Thoracic aorta (tissue), 2 donors: ENCODE measurements at places on chromosomes 4 and X.

- no peak for DNase-seq
These were observed 83.5 kb upstream of the SPIN4 start for GRCh38 chrX:63434665-63435064.

DNA sequence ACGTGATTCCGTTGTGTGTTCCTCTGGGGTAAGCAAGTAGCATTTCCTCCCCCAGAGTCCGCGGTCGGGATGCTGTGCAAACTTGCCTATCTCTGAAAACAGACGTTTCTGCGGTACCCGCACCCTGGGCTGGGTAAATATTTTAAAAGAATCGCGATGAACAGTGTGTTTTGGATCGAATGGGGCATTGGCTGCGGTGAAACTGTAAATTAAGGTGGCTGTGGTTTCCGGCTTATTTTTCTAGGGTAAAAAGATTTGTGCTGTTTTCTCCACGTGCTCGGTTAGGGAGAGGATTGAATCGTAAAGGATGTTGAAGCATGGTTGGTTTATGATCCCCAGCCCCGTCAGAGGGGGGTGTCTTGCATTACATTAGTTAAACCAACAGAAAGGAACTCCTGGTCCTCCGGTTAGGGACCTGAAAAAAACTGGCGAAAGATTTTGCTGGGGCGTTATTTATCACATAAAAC lies 1.2 kb downstream of the HHIP start:
- no peak for DNase-seq

DNA sequence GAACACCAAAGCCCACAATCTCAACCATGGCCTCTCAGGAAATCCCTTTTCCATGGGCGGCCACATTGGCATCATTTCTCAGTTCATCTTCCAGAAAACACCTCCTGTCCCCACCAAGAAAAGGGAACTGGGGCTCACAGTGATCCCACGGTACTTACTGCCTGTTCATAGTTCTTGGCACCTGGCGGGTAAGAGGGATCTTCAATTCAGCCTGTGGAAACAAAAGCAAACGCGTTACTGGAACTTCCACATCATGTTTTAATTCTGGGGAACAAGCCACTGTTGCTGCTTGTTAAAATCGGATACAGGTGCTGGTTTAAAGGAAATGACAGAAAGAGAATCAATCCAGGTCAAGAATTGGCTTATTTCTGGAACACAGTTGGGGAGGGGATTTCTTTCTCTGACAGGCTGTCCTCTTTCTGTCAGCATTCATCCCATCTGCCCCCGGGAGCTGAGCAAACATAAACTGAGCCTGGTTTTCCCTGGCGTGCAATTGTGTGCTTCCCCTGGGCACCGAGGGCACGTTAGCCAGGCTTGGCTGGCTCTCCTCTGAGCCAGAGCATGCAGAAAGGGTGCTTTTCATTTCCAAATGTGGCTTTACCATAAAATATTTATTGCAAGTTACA lies 16.8 kb downstream of the CLNK start:
- DNase-seq = no peak

DNA sequence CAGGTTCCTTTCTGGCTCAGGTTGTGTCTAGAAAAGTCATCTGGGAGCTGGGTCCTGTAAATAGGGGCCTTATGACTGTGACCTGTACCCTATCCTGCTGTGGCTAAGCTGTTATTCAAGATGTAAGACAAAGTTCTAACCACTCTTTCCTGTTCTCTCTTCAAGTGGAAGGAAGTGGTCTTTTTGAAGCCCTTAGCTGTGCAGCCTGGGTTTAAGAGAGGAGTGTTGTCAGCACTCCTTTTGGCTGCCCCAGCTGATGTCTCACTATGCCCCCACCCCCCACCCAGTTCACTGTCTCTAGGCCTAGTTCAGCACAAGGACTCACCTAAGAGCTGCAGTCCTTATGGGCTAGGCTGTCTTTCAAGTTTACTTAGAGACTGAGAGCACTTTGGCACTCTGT lies 1069.5 kb downstream of the FAM133A start:
- no peak for DNase-seq

- DNase-seq = no peak
These were observed 10.7 kb downstream of the SGMS2 start for GRCh38 chr4:107835406-107835805.

DNA sequence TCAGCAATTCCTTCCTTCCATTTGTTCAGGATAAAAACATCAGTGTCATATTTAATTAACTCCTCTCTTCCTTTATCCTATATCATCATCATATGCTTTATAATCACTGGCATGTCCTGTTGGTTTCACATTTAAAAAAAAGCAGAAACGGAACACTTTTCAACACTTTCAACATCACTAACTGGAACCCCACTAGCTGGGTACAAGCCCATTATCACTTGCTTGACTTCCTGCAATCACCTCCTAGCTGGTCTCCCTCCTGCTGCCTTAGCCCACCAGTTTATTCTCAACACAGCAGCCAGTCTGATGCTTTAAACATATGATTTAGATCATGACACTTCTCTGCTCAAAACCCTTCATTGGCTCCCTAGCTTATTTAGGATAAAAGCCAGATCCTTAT lies 116.4 kb upstream of the LSM6 start:
- no peak for DNase-seq

DNA sequence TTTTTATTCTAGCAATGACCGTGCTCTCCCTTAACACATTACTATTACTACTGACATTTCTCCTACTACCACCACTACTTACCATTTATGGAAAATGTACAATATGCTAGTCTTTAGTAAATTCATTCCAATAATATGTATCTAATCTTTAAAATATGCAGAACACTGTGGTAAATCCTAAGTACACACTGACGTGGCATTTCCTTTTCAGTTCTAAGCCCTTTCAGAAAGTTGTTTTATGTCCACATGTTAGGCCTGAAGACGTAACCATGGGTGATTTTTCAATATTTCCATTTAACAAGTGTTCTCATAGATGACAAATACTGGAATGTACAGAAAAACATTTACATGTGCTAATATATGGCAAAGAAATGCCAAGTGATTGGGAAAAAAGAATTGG lies 268.6 kb upstream of the SLIT2 start:
- no peak for DNase-seq

- DNase-seq = no peak
These were observed 11.3 kb downstream of the QDPR start for GRCh38 chr4:17500574-17500973.

GRCh38 chr4:48299560-48299959 lies 29.9 kb upstream of the TEC start:
- DNase-seq = no peak

- DNase-seq = no peak
These were observed 1.1 kb downstream of the SGCB start for GRCh38 chr4:52036886-52037530.

GRCh38 chr4:773214-773613 lies 52.7 kb downstream of the CPLX1 start:
- no peak for DNase-seq

- DNase-seq = no peak
These were observed 136.2 kb upstream of the BMPR1B start for GRCh38 chr4:94621491-94622080.

DNA sequence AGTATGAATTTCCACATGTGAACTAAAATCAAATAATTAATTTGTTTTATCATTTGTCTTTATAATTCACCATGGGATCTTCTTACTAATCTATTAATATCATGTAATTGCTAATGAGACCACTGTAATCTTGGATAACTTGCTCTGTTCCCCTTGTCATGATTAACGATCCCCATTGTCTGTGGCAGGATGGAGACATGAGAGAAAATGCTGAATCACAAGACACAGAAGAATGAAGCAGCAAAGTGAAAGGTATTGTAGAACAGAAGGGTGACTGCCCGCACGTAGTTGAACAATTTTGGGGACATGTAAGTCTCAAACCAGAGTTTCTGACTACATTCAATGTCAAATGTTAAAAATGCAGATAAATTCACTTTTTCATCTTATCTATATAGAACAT lies 135.2 kb downstream of the EPHA5 start:
- no peak for DNase-seq

DNA sequence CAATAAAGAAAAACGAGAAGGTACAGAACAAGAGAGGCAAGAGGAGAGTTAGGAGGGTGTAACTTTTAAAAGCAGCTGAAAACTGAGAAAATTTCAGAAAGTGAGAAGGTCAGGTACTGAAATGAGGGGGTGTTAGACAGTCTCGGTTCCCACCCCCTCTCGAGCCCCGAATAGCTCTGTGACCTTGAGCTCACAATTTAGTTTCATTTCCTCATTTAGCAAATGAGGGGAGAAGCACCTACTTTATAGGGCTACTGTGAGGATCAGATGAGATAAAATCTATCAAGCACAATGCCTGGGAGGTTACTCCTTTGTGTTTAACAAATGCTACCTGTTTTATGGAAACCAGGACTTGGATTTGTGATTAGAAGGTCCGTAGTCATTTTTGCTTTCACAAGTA lies 4.9 kb downstream of the UGT8 start:
- no peak for DNase-seq

DNA sequence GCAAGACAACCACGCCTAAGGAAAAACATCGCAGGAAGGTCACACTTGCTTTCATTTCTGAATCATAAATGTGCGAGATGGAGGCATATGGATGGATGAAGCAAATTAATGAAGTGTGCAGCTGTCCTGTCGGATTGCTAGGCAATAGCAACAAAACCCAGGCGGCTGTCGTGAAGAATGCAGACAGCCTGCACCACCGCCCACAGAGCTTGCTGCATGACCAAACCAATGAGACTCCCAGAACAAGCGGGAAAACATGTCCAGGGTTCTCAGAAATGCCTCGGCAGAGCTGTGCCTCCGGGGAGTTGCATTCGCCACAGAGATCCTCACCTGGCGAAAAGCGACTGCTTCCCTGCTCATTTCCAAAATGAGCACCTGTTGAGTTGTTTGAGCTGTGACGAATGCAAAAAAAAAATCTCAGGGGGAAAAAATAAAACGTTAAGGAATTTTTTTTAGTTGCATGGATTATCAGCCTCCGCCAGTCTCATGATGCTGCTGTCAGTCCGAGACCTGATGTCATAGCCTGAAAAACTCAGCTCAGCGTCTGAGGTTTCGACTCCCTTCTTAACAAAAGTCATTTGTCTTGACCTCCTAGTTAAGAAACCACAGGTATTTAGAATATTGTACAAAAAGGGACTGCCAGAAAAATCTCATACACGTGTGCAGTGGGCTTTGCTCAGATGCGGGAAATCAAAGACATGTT lies 155.5 kb upstream of the MXRA5 start:
- no peak for DNase-seq

- DNase-seq = no peak
These were observed 79.2 kb downstream of the TMEM164 start for GRCh38 chrX:110082161-110082560.

- DNase-seq = no peak
These were observed 4.2 kb downstream of the PAK3 start for GRCh38 chrX:111100191-111100590.

- DNase-seq = no peak
These were observed 22.0 kb upstream of the SPINK2 start for GRCh38 chr4:56843421-56843899.

DNA sequence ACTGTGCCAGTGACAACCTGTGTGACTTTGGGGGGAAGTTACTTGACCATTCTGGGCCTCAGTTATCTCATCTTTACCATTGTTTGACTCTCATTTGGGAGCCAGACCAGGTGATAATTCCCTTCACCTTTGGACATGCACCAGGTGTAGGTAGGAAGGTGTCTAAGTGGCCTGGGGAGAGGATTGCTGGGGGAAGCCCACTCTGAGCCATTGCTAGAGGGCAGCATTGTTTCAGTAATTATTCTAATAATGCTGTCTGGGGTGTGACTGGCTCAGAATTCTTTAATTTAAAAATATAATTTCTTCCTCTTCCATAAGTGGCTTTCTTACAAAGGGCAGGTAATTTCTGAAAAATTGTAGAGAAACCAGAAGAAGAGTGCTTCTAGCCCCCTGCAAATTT lies 104.3 kb downstream of the RTL9 start:
- DNase-seq = no peak

GRCh38 chr4:15457406-15458201 lies 12.1 kb upstream of the CC2D2A start:
- DNase-seq = no peak

DNA sequence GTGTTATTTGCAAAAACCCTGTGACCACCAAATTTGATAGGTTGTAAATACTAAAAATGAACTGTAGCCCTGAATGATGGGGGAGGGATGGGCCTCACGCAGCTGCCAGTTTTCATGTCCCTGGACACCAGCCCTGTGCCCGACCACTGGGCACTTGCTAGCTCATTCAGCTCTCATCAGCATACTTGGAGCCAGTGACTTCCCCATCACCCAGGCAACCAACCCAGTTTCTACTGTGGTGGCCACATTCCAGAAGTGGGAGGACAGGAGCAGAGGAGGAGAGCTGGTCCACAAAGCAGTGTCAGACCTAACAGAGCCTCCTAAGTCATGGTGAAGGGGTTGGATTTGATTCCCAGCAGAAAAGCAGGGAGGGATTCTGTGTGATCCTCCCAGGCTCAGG lies 128.2 kb downstream of the CPEB2 start:
- no peak for DNase-seq

DNA sequence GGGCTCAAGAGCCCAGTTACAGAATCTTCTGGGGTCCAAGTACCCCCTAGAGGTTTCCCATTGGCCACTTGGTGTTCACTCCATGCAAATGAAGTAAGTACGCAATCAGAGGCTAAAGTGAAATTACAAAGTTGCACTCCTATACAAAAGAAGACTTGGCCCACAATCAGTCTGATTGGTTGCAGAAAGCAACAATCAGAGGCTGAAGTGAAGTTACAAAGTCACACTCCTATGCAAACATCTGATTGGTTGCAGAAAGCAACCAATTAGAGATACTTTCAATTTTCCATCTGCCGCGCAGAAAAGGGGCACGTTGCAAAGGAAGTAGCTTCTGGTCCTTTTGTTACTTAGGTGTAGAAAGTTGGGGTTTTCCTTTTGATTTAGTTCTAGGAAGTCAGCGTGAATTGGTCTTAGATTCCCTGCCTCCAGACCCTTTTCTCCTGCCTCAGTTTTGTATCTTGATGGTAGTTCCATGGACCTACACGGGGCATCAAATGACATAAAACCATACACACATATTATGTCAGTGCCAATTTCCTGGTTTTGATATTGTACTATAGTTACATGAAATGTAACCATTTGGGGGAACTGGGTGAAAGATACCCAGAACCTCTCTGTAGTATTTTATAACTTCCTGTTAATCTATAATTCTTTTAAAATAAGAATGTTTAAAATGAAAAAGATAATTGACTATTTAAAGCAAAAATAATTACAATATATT lies 12.4 kb upstream of the PIN4 start:
- no peak for DNase-seq

GRCh38 chr4:125760201-125760819 lies 445.6 kb downstream of the FAT4 start:
- no peak for DNase-seq

DNA sequence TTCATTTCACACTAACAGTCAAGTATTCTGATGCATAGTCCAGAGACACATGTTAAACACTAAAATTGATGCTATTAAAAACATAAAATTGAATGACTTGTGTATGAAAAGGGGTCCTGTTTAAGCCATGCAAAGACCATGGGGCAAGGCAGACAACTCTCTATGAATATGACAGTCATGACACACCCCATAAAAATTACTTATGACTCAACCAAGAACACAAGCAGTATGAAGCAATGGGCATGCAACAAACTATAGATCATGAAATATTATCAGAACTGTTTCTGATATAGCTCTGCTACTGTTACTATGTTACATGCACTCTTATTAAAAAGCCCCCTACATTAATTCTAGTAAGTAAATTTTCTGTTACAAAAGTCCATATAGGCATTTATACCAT lies 57.5 kb upstream of the ZCCHC13 start:
- DNase-seq = no peak
